ENCODE measurements at places on chromosomes 12 and 14.

- no peak for DNase-seq
These were observed 2.1 kb upstream of the RNASE13 start for GRCh38 chr14:21036751-21037150.

DNA sequence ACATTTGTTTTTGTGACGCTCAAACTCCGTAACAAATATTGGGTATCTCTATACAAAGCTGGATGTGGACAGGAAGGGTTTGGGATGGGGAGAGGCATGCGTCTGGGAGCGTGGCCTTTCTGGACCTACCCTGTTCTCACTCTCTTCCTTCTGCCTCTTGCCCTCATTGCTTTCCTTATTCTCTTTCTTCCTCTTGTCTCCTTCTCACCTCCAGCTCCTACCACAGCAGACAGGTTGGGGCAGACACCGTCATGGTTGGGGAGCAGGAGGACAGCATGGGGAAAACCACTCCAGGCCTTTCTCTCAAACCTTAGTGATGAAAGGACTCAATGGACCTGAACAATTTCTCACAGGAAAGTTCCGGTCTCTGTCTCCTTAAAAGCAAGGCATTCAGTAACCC lies 465.3 kb downstream of the RAD51B start:
- DNase-seq, result no peak

DNA sequence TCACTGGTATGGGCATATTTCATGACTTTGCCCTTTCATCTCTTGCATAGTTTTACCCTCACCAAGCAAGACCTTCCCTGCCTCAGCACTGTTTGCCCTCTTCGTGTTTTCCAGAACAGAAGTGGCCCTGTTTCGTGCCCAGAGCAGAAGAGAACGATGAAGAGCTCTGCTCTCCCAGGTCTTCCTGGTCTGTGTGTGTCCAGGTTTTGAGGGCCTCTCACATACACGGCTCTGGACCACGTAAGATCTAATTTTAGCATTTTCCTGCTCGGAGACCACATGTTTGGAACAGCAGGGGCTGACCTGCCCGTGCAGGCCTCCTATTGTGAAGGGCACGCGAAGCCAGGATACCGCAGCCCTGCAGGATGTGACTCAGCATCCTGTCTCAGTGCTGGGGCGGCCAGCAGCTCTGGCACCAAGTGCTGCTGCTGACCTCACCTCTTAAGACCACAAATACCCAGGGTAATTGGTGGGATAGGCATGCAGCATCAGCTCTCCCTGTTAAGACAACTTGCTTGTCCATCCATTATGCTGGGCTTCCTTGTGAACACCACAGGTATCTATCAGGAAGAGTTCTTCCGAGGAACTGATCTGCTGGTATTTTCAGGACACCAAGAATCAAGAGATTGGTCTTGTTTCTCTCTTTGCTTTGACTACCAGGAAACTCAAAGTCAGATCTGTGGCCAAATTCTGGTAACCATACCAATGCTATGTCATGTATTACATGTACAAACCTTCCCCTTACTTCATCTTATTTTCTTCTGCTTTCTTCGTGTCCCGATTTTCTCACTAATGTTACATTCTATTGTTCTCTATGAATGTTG lies 19.0 kb downstream of the SSH1 start:
- no peak for DNase-seq

- no peak for DNase-seq
These were observed 158.0 kb downstream of the KCNA5 start for GRCh38 chr12:5201554-5202218.

DNA sequence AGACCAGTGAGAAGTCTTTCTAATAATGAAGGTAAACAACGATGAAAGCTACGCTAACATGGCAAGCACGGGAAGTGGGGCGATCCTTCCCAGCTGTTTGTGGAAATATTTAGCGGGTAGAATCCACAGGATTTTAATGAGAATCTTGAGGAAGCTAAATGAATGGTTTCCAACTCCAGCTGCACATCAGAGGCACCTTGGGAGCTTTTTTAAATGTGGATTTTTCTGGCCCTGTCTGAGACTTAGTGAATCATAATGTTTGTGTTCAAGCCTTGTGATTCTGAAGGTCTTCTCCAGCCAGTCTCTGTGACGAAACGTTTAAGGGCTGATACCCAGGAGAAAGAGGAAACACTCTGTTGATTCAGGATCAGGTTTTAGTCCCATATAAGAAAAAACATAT lies 169.8 kb downstream of the CAPZA3 start:
- DNase-seq, result no peak

- peak; percentile 26 for DNase-seq
These were observed 149.0 kb upstream of the PRMT8 start for GRCh38 chr12:3342051-3342450.

- no peak for DNase-seq
These were observed 500.8 kb upstream of the GARIN6 start for GRCh38 chr12:99146730-99147129.

- DNase-seq, result no peak
These were observed 51.0 kb upstream of the BCL11B start for GRCh38 chr14:99322731-99323599.

DNA sequence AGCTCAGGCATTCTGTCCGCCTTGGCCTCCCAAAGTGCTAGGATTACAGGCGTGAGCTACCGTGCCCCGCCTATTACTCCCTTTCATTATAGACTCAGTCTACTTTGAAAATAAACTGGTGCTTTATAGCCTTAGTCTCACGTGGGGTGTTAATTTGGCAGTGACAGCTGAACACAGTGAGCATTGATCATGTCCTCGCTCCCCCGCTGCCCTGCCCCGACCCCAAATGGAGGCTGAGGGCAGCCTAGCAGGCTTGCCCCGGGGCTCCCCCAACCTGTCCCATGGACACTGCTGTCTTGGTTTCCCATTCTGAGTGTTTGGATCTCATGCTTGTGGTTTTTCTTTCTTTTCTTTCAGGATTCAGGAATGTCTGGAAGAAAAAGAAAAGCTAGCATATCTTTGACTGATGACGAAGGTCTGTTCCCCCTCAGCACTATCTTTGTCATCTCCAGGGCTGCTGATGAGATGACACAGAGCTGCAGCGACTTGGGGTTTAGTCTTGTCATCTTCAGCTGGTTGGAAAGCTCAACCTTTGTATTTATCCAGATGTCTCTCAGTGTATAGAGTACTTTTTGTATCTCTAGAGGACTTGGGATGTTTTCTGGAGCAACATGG lies 42.2 kb downstream of the EP400 start:
- no peak for DNase-seq

- DNase-seq, result no peak
These were observed 15.7 kb downstream of the ASPG start for GRCh38 chr14:104101086-104101621.

GRCh38 chr12:47839214-47839876 lies 19.6 kb upstream of the HDAC7 start:
- DNase-seq, result no peak

DNA sequence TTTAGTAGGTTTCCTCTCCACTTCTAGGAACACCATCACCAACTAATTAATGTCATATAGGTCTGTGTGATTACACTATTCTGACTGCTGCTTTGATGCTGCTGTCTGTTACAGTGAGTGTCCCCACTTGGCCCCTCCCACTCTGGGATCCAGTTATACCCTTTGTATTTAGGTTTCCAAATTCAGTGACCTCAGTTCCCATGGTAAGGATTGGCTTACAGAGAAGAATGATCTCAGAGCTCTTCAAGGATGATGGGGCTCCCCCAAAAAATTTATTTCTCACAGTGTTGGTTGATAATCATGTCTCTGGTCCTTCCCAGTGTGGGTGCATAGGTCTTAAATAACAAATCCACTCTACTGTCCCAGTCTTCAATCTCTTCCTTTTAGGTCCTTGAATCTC lies 210.0 kb upstream of the MYL2 start:
- no peak for DNase-seq

DNA sequence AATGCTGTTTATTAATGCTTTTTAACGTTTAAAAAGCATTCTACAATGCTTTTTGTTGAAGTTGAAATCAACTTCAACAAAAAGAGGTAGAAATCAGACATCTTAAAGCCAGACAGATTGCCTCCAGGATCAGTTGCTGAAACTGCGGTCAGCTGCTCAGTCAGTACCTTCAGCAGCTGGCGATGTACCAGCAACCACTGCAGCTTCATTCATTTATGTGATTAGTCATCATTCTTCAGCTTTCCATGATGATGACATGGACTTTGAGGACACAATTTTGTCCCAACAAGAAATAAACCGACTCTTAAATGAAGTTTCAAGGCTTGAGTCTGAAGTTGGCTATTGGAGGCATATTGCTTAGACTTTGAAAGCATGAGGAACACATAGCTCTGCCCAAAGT lies 31.5 kb upstream of the NUAK1 start:
- no peak for DNase-seq

DNA sequence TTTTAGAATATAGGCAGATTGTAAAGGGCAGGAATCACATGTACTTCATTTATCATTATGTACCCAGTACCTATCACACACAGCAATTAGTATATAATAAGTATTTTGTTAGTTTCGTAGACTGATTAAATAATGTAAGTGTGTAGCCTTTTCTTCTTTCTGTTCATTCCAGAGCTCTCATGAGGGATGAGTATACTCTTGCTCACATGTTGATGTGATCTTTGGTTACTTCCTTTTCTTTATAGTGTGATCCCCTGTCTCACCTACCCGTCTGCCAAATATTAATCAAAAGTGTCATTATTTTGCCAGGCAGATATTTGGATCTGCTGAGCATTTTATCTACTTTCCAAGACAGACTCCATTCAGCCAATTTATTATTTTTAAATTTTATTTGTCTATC lies 156.1 kb downstream of the PCNX1 start:
- DNase-seq, result no peak

DNA sequence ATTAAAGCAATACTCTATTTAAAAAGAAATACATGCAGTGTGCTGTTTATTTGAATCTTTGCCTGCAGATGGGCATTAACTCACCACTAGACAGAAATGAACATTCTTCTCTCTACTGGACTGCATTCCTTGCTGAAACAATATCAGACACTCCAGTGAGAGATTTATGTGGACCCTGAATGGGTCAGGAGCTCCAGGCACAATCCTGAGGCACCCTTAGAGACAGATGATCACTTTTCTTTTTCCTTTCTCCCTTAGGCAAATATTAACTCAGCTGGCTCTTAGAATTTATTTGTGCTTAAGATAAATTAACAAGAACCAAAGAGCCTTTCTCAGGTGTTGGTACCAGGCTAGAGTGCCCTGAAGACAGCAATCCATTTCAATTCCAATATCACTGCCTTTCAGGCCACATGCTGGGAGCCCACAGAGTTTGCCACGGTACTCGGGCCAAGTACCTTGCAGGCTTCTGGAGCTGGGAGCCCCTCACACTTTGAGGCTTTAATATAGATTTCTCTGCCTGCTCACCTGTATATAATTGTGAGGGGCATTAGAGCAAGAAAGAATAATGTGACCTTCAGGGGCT lies 173.0 kb downstream of the EMP1 start:
- DNase-seq, result no peak

DNA sequence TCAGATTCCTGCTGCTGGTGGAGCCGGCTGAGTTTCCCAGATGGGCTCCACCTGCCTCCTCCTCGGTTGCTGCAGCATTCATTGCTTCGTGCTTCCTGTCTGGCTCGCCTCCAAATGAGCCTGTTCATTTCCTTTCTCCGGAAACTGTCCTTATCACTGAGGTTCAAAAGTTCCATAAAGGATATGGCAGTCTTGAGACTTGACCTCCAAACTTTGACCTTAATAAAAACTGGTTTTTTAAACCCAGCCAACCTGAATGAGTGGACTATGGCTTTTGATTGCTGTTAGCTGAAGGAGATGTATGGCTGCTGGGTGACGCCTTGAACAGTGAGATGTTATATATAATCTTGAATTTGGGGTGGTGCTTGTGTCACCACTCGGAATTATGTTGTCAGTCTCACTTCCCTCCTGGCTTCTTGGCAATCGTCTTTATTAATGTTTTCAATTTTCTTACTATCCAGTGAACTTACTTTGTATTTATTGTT lies 62.7 kb downstream of the RASSF3 start:
- no peak for DNase-seq

- DNase-seq, result no peak
These were observed 252.3 kb downstream of the NEDD1 start for GRCh38 chr12:97159377-97159776.

- DNase-seq, result no peak
These were observed 92.4 kb downstream of the NUAK1 start for GRCh38 chr12:106046301-106046846.

DNA sequence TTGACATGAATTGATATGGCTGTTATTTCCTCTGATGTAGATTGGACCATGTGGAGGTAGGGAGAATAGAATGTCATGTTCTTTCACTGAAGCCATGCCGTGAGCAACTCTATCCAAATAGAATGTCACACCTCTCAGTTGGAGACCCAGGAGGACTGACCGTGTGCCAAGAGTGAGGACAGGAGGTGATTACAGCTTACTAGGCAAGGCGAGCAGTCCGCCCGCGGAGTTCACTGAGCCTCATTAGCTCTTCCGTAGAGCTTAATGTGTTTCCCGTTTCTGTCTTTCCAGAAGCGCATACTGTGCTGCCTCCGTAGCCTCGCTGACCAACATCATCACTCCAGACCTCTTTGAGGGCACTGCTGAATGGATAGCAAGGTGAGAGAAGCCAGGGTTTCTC lies 45.6 kb downstream of the FNTB start:
- DNase-seq, result no peak

GRCh38 chr12:95790917-95791849 lies 619 bp upstream of the NTN4 start:
- DNase-seq, result peak; percentile 2

DNA sequence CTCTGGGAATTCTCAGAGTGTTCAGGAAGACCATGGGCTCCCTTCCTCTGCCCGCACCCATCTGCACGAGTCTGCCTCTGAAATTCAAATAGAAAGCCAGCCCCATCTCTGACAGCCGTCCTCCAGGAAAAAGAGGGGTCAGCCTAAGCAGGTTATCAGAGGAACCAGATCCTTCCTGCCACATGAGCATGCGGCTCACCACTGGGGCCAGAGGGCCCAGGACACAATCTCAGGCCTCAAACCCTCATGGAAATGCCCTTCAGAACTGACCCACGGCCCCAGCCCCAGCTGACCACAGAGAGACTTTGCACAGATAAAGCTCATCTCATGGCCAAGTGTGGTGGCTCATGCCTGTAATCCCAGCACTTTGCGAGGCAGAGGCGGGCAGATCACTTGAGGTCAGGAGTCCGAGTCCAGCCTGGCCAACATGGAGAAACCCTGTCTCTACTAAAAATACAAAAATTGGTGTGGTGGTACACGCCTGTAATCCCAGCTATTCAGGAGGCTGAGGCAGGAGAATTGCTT lies 23.2 kb downstream of the PXN start:
- DNase-seq, result no peak

- DNase-seq, result no peak
These were observed 396 bp downstream of the NDUFA9 start for GRCh38 chr12:4649358-4649661.

GRCh38 chr12:87020071-87020470 lies 763.9 kb upstream of the MGAT4C start:
- no peak for DNase-seq

- no peak for DNase-seq
These were observed 4.4 kb upstream of the SDS start for GRCh38 chr12:113407931-113408600.
